Activated CD8-positive, alpha-beta memory T cell treated with anti-CD3 and anti-CD28 coated beads for 1 hour (primary cell): ENCODE measurements at places on chromosomes 7 and 10.

GRCh38 chr7:157013101-157013500 lies 2.6 kb upstream of the MNX1 start:
- no peak for DNase-seq

GRCh38 chr7:25360451-25360850 lies 132.2 kb upstream of the NPVF start:
- no peak for DNase-seq

GRCh38 chr10:113663908-113664307 lies at the start of gene NRAP:
TSS of gene NRAP (minus strand) at chr10:113664041. CDS start at chr10:113663882, 159 bp downstream.
- no peak for DNase-seq

DNA sequence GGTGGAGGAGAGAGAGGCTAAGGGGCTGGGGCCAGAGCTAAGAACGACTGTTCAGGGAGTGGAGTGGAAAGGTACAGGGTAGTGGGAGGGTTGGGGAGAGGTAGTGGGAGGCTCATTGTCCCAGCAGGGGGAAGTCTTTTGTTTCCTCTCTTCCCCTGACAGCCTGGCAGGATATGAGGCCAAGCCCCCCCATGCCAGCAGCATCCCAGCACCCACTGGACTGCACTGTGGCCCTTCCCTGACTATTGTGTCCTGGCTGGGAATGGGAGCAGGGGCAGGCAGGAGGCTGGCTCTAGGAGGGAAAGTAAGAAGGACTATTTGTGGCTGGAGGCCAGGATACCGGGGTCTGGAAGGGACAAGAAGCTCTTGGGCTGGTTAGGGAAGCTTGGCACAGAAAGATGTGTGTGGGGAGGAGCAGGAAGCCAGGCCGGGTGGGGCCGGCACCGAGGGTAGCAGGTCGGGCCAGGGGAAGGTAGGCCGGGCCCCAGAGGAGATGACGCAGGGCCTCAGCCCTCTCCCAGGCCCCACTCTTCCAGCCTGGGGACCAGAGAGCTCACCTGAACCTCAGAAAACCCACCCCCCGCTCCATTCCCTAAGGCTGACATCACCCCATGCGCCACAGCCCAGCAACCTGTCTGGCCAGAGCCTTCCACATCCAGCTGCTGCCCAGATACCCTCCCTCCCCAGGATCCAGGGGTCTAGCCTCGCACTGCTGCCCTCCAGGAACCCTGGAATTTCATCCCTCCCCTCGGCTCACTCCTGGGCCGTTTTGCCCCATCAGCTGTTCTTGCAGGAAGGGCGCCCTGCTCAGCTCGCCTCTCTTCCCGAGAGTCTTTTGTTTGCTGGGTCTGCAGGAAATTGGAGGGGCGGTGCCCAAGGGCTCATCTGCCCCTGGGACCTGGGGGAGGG lies 8.8 kb upstream of the EPHB4 start:
- DNase-seq: no peak

GRCh38 chr10:42876476-42876875 lies 93.9 kb downstream of the BMS1 start:
- DNase-seq: no peak

DNA sequence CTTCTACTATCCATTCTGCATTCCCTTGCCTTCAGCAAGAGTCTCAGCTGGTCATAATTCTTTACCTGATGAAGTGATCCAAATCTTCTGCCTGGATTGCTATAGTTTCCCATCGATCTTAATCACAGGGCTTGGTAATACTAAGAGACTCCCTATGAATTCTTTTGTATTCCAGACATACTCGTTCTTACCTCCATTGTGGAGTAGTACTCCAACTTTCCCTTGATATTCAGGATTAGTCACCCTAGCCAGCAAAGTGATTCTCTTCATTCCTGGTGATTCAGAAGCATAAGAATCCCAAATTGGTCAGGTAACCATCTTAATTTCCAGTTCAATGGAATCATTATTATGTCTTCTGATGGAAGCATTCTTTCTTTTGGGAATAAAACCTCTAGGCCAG lies 96.7 kb downstream of the TWIST1 start:
- no peak for DNase-seq

DNA sequence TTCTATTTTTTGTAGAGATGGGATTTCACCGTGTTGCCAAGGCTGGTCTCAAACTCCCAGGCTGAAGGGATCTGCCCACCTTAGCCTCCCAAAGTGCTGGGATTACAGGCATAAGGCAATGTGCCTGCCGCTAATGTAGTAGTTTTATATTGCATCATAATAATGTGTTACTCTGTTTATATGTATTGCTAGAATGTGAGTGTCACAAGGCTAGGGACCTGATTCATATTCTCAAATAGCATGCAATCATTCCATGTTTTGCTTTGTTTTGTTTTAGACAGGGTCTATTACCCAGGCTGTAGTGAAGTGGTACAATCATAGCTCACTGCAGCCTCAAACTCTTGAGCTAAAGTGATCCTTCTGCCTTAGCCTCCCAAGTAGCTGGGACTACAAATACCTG lies 13.5 kb downstream of the CCL26 start:
- DNase-seq: no peak
